DMS79 treated with DMSO at 0.1 percent for 48 hours (cell line): ENCODE measurements at places on chromosomes 6 and 20.

- no peak for DNase-seq
Measured at GRCh38 chr6:51818520-51819022, 268.8 kb downstream of the PKHD1 start.

- DNase-seq: no peak
Measured at GRCh38 chr20:1631309-1632151, 11.7 kb upstream of the SIRPB1 start.

DNA sequence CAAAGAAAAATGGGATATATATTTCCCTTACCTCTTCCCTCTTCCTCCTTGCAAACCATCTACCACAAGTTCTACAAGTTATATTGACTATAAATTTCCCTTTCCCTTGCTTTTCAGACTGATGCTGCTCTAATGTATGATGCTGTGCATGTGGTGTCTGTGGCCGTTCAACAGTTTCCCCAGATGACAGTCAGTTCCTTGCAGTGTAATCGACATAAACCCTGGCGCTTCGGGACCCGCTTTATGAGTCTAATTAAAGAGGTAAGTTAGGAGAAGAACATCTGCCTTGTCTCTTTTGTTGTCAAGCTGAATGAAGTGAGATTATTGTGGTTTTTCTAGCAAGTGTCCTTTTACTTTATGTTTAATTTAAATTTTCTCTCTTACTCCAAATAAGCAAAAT lies 406.0 kb downstream of the GRIK2 start:
- DNase-seq: no peak

DNA sequence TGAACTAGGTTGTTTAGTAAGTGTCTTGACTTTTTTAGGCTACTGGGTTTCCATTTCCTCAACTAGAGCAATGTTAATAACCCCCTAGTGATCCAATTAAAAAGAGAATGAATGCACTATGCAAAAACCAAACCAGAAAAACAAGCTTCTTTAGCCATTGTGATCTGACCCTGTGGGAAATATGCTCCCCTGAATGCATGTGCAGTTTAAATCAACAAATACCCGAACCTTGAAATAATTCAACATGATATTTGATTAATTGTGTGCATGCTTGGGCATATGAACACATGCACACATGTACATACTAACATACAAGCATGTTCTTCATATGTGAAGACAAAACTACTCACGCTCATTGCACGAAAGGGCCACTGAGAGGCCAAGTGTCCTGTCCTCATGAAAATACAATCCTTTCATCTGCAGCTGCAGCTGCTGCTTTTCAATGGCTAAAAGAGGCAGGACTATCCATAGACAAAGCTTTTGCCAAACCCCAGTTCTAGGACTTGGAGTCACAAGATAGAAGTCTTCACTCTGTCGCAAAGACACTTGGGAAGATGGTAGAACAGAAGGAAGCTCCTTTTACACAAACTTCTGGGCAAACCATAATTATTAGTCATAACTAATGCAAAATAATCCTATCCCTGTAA lies 207.1 kb upstream of the POU3F2 start:
- DNase-seq: no peak

DNA sequence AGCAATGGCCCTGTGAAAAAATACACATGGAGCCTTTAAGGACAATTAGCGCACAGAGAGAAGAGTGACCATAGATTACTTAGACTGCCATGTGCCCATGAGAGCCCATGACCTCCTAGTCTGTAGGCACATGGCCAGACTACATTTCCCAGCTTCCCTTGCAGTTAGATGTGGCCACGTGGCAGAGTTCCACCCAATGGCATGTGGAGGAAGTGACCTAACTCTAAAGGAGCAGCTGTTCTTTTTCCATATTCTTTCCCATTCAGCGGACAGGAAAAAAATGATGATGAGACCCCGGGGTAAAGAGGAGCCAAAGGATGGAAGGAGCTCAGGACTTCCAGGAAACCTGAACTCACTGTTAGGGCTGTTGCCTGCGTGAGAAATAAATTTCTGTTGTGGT lies 116.6 kb downstream of the CBLN4 start:
- DNase-seq: no peak

DNA sequence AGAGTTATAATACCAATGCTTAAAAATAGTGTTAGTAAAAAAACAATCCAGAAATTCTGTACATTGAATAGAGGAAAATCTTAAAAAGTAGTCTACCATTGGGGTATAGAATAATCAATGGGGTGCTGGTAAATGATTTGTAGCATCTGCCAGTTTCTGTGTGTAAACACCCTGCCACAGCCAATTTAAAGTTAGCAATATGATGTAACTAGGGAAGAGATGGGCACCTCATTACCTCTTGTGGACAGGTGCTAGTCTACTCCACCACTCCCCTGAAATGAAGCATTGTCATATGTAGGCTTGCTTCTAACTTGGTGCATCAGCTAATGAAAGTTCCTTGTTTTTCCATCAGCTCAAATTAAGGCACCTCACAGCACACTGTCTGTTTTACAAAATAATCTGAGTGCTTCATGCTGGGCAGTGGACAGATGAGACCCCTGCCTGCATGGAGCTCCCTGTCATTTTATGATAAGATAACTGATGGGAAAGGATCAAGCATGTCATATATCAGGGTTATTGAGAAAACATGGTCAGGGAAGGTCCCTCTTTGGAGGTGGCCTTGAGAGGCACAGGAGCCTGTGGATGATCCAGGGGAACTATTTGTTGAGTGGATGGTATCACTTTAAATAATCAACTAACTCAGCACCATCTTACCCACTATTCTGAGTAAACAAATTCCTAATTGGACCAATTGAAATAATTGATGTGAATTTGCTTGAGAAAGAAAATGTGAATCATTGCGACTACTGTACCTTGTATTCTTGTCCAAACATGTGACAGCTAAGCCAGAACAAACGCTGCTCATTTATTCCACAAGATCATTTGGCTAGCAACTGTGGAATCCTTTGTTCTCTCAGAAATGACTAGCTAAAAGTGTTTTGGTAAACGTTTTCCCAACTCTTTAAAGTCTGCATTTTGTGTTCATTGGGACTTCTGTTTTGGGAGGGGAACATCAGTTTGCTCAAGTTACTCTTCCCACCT lies 45.9 kb upstream of the CSE1L start:
- DNase-seq: no peak

DNA sequence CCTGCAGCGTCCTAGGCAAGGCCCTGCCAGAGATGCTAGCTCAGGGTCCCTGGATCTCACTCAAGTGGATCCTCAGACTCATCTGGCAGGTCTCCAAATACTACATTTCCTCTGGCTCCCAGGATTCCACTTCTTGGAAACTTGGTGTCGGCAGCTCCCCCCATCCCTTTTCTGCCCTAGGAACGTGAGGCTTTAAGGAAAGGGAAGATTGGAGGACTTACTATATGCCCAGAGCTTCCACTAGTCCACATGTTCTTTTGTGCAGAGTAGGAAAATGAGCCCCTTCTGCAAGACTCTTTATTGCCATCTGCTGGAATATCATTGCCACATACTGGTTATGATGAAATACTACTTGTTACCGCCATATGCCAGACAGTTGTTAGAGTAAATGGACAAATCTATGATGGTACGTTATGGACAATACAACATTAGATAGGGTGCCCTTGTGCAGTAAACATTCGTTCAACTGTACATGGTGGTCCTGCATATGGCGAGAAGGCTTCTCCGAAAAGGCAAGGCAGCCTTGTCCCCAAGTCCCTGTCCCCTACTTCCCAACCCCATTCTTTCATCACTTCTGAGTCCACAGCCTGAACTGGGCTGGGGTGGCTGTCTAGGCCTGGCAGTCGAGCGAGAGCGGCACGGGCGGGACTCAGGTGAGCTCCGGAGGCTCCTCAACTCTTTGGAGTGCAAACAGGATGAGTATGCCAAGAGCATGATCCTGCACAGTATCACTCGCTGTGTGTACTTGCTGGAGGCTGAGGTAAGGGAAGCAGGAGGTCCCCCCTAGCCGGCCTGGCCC lies 780 bp downstream of the ARMC12 start:
- DNase-seq: peak; percentile 79

- DNase-seq: no peak
Measured at GRCh38 chr6:151610326-151610725, 116.5 kb downstream of the CCDC170 start.

GRCh38 chr6:158548418-158549161 lies 11.3 kb upstream of the TMEM181 start:
- DNase-seq: no peak

DNA sequence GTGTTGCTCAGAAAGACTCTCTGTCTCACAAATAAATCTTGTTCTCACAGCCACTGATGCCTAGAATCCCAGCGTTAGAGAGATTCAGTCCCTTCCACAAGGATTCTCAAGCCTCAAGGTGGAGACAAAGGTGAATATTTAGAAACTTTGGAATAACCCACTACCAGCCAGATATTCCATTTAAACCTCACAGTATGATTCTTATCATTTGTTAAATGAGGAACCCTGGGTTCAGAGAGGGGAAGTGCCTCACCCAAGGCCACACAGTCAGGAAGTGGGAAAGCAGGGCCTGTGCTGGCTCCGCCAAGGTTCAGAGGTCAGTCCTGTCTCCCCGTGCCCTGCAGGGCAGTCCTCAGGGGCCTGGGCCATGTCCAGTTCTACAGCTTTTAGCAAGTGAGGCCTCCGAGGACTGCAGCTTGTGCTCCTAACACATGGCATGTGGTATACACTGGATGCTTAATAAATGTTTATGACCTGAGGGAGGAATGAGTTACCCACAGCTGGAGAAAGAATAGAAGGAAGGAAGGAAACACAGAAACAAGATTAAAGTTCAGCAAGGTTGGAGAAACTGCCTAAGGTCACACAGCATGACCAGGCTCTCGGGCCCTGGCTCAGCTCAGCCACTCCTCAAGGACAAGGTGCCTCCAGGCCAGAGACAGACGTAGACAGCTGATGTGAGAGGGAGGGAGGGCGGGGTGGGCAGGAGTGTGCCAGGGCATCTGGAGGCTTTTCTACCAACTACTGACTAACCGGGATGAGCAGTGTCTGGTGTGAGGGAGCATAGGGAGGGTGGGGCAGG lies 3.9 kb upstream of the TGM2 start:
- DNase-seq: no peak

DNA sequence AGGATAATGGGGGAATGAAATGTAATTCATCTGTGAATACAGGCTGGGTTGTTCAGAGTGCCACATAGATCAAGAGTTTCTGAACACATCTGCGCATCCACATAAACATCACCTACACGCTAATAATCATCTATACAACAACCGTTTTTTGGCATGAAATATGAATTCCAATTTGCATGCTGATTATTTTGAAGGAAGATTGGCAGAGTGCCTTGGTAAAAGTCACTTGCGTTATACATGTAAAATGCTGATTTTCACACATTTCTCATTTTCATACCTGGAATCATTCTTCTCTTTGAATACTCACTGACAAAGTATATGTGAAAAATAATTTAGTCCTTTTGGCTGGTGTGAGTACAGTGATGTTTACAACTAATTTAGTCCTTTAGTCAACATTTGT lies 17.7 kb downstream of the COL9A1 start:
- no peak for DNase-seq

GRCh38 chr6:75946146-75946831 lies 126.2 kb downstream of the IMPG1 start:
- DNase-seq: no peak

GRCh38 chr6:168163096-168163731 lies 84.2 kb upstream of the FRMD1 start:
- DNase-seq: no peak

DNA sequence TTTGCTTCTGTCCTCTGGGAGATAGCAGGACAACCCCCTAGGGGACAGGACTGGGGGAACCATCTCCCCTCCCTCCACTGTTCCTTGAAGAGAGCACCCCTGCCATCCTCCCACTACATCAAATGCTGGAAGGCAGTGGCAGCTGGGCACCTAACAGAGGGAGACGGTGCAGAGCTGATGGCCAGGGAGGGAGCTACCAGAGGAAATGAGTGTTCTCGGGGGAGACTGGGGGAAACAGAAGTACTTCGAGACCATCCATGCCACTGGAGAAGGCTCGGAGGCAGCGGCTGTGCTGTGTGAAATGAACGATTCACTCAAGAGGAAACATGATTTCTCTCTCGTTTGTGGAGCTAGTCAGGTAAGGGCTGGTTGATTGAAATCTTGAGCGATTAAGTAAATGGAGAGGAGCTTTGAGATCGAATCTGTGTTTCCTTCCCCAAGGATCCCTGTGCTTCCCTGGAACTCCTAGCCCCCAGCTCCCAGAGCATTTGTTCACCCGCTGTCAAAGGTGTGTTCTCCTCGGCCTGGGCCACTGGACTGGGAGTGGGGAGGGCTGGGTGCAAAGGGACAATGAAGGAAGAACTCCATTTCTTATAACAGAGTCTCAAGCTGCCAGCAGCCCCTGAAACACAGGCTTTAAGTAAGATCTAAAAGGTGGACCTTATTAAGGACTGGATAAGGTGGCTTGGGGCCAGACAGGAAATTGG lies 261.3 kb upstream of the MOCS1 start:
- DNase-seq: no peak

- DNase-seq: no peak
Measured at GRCh38 chr6:11637266-11637665, 99.7 kb downstream of the TMEM170B start.

GRCh38 chr6:127547215-127547614 lies 28.1 kb upstream of the MTCL3 start:
- no peak for DNase-seq

DNA sequence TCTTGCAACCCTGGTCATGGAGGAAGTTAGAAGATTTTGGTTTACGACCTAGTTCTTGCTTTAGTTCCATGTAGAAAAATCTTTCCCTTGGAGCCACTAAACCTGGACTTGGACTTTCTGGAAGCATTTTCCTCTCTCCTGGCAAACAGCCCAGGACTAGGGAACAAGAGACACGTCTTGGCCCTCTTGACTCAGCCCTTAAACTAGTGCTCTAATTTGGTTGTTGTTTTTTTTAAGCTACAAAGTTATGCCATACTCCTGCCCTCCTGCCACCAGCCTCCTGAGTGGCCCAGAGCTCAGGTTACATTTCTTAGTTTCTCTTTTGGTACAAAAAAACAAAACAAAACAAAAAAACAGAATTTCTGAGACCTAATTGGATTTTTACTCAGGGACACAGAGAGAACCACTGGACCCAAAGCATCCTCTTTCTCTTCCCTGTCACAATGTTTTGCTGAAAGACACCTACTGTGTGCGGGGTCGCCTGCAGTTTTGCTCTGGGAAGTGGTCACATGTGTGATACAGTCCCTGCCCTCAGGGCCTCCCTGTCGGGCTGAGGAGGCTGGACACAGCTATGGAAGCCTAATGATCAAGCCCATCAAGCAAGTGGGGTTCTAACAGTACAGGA lies 32.3 kb upstream of the SCUBE3 start:
- peak; percentile 83 for DNase-seq

- DNase-seq: no peak
Measured at GRCh38 chr20:34615477-34615876, 57.0 kb downstream of the MAP1LC3A start.

- no peak for DNase-seq
Measured at GRCh38 chr6:21186479-21187055, 407.0 kb upstream of the SOX4 start.

DNA sequence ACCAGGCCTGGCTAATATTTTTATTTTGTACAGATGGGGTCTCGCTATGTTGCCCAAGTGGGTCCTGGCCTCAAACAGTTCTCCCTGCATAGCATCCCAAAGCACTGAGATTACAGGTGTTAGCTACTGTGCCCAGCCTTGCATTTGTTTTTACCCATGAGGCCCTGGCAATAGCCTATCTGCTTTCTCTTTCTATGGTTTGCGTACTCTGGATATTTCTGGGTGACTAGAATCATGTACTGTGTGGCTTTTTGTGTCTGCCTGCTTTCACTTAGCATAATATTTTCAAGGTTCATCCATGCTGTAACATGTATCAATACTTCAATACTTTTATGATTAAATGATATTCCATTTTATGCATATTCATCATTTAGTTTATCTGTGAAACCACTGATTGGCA lies 451.7 kb downstream of the GRIK2 start:
- DNase-seq: no peak

- DNase-seq: peak; percentile 7
Measured at GRCh38 chr6:18393698-18394097, 6.5 kb downstream of the RNF144B start.
